ENCODE measurements at places on chromosomes 12 and 14. TPM values are rescaled to one million over a fixed set of nuclear protein-coding genes. Genes with fewer than 3 reads are reported as not detected.

Gene RIPK3
- 14.8 TPM for polyA plus RNA-seq

Gene RD3L
- polyA plus RNA-seq, result not detected

Gene EEA1
- 20.5 TPM for polyA plus RNA-seq

Gene PLEKHG7
- 12.0 TPM for polyA plus RNA-seq

Gene PRKCH
- polyA plus RNA-seq, result 9.6 TPM

Gene BIN2
- polyA plus RNA-seq, result 93.8 TPM

Gene IFI27
- not detected for polyA plus RNA-seq

Gene PHETA1
- 2.6 TPM for polyA plus RNA-seq

Data from IgD-negative memory B cell (primary cell).